ENCODE measurements at places on chromosomes 1 and 21.

DNA sequence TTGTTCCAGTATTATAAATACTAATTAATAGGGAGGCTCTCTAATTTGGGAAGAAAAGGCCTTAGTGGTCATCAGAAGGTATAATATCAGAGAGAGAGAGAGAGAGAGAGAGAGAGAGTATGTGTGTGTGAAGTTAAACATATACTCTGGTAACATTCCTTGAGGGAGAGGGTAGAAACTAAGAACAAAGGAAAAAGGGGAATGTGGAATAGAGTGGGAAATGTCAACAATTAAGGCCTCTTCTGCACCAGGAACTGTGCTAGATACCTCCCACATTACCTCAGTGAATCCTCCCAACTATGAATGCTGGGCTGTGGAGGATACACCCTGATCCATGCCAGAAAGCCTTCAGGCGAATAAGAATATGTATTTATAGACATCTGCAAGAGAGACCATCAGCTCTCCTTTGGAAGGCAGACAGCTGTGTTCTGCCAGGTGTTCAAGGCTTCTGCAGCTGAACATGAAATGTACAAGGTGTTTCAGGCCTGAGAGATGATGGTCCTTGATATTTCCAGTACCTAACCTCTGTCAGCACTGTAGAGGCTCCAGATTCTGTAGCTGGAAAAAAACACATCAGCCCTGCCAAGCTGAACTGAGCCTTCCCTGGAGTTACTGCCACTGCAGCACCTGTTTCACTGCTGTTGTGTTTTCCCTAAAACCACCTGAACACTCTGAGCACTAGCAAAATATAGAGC, 29.1 kb downstream of the TBX15 start:
- no peak for DNase-seq

GRCh38 chr1:24695202-24695974, 49.9 kb upstream of the CLIC4 start:
- DNase-seq: no peak

GRCh38 chr1:203117611-203118575, 9.6 kb upstream of the ADORA1 start:
- DNase-seq: no peak

- no peak for DNase-seq
Measured at GRCh38 chr1:153932156-153933131, 9.7 kb upstream of the GATAD2B start.

DNA sequence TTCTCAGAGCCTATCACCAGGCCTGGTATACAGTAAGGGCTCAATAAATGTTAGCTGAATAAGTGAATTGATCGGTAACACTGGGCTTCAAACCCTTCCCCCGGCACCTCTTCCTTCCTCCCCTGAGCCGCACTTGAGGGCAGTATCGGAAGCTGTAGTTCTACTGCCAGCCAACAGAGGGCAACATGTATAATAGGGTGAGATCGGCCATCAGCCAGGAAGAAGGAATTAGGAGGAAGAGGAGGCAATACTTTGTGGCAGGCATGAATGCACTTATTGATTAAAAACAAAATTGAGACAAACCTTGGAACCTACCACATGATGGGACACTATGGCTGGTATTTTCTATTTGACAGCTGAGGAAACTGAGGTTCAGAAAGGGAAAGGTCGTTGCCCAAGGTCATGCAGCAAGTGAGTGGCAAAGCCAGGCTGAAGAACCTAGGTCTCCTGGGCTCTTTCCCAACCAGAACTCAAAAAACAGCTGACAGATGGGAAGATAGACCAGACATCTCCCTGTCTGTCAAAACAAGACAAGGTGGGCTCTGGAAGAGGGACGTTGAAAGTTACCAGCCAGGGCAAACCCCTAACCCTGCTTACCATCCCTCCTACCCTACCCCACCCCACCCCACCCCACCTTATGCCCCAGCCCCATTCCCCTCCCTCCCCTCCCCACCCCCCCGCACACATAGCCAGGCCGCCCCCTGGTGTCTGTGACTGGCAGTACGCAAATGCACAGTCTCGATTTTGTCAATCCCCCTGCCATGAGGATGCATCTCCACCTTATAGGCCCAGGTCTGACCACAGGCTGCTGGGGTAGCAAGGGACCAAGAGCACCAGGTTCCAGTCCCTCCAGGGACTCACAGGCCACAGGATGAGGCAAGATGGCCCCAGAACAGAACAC, 107.3 kb upstream of the RUNX3 start:
- peak; percentile 64 for DNase-seq

- DNase-seq: no peak
Measured at GRCh38 chr1:210857705-210858104, 276.2 kb downstream of the KCNH1 start.

- DNase-seq: no peak
Measured at GRCh38 chr1:74683656-74684055, 10.1 kb upstream of the ERICH3 start.

- DNase-seq: no peak
Measured at GRCh38 chr1:180235077-180235501, 5.0 kb downstream of the LHX4 start.

DNA sequence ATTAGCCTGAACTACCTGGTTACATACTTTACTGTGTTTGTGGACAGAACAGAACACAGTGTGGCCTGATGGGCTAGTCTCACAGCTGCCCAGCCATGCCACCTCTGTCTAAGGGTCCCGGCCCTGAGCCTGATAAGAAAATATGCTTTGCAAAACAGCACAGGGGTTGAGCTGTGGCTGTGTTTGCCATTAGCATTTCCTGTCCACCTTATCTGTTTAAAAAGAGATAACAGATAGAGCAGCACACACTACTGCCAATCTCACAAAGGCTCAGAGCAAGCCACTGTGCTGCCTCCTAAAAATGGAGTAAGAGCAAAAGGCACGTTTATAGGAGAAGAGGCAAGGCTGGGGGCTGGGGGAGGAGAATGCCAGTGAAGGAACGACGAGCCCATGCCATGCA, 95.0 kb downstream of the SUSD4 start:
- no peak for DNase-seq

- DNase-seq: no peak
Measured at GRCh38 chr1:204171751-204172178, 5.6 kb upstream of the REN start.

DNA sequence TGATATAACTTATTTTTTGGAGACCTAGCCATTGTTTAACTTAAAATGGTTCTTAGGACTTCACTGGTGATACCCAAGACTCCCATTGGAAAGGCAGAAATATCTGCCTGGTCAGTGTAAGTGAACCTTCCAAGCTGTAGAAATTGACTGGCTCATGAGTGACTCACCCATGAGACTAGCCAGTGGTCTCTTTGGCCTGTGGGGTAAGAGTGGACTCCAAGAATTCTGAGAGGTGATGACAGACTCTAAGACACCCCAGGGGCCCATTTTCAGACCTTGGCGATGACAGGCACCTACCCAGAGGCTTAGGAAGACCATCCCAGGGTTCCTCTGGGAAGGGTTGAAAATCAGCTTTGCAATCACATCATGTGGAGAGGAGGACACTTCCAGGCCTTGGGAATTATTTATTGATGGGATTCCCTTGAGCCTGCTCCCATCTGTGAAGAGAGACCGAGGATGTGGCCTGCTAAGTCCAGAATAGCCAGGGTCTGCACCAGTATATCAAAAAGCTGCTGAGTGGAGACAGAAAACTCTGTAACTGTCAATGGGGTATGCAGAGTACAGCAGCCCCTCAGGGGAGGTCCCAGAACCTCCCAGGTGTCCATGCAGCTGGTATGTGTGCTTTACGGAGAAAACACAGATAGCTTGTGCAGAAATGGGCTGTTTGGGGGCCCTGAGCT, 78.9 kb downstream of the KAZN start:
- no peak for DNase-seq

GRCh38 chr1:10973552-10973951, 38.9 kb upstream of the TARDBP start:
- peak; percentile 66 for DNase-seq

- DNase-seq: no peak
Measured at GRCh38 chr1:64595871-64596515, 126.1 kb downstream of the CACHD1 start.

DNA sequence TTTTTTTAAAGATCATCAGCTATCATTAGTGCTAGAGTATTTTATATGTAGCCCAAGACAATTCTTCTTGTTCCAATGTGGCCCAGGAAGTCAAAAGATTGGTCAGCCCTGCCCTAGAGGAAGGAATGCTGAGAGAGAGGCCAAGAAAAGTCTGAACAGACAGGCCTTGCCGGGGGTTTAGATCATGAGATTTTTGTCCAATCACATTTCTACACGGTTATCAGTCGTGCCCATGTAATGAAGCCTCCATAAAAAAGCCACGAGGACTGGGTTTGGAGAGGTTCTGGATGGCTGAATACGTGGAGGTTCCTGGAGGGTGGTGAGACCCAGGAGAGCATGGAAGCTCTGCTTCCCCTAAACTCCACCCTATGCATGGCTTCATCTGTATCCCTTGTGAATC, 24.3 kb upstream of the ENO1 start:
- DNase-seq: no peak

- peak; percentile 46 for DNase-seq
Measured at GRCh38 chr1:52142220-52143183, 613 bp downstream of the ZFYVE9 start.

- no peak for DNase-seq
Measured at GRCh38 chr1:195186544-195186943, 1421.7 kb downstream of the KCNT2 start.

- DNase-seq: no peak
Measured at GRCh38 chr1:207462535-207462934, 8.4 kb downstream of the CR2 start.

GRCh38 chr1:109249654-109250401, 489 bp downstream of the CELSR2 start:
- no peak for DNase-seq

- DNase-seq: no peak
Measured at GRCh38 chr1:25737130-25737529, 62.9 kb upstream of the SELENON start.

GRCh38 chr1:237913345-237913744, 22.6 kb upstream of the ZP4 start:
- DNase-seq: no peak

DNA sequence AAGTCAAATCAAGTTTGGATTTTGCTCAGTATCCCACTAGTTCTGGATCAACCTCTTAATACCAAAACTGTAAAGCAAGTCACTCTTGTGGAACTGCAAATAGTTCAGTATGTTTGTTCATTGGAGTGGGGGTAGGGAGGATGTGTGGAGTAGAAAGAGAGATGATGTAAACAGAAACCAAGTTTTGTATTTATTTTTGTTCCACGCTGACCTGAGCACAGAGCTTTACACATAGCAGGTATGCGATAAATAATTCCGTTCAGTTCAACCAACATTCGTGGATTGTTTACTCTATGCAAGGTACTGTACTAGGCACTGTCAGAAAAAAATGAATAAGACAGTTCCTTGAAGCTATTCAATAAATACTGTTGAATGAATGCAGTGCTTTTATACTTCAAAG, 4.5 kb upstream of the ZNF644 start:
- DNase-seq: no peak

DNA sequence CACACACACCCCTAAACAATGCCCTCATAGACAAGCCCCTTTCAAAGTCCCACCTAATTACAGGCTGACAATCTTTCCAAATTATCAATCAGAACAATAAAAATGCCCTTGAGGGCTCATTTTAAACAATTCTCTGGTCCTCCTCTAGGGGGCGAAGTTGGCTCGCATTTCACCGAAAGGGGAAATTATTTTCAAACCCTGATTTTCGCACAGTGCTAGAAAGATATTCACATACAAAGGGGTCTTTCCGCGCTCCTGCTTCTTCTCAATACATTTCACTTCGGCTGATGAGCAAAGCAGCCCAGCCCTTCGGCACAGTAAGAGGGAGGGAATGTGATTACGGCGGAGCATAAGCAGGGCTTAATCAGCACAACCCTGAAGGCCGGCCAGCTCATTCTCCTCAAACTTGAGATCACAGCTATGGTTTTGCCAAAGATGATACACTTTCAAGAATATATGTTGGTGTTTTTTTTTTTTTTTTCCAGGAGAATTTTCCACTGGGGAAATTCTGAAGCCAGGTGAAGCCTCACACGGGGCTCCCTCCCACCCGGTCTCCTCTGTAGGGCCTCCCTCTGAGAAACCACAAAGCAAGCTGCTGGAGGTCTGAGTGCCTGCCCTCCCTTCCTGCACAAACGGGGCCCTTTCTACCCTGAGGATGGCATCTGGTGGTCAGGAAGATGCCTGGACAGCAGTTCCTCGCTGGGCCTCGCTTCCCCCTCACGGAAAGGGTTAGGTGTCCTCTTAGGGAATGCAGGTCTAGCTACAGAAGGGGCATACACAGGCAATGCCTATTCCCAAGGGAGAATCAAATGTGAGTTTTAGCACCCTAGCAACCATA, 66.9 kb downstream of the GNG12 start:
- peak; percentile 42 for DNase-seq

DNA sequence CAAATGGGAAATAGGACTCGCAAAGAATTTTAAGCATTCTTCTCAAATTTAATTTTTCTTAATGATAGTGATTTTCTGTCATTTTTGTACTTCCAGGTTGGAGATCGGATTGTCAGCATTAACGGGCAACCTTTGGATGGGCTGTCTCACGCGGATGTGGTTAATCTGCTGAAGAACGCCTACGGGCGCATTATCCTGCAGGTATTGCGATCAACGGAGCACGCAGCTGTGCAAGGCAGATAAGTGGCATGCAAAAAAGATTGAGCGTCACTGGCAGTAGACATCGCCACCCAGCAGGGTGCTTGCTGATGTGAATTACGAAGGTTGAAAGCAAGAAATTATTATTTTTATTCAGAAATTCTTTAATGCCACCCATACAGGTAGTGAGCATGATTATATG, 65.9 kb upstream of the L1TD1 start:
- no peak for DNase-seq

- DNase-seq: no peak
Measured at GRCh38 chr1:209783386-209783785, 973 bp downstream of the C1orf74 start.

Data from DND-41 (cell line).